Activated CD8-positive, alpha-beta memory T cell treated with anti-CD3 and anti-CD28 coated beads, Interleukin-2, amount 50 U/mL, for 4 hours (primary cell): ENCODE measurements at places on chromosomes 6 and 20.

GRCh38 chr6:36701401-36701991 lies 3.9 kb downstream of the RAB44 start:
- DNase-seq, result no peak

GRCh38 chr20:20606050-20606449 lies 106.4 kb downstream of the RALGAPA2 start:
- DNase-seq, result no peak

- no peak for DNase-seq
Observed at GRCh38 chr6:7974565-7974937, 64.0 kb upstream of the TXNDC5 start.

DNA sequence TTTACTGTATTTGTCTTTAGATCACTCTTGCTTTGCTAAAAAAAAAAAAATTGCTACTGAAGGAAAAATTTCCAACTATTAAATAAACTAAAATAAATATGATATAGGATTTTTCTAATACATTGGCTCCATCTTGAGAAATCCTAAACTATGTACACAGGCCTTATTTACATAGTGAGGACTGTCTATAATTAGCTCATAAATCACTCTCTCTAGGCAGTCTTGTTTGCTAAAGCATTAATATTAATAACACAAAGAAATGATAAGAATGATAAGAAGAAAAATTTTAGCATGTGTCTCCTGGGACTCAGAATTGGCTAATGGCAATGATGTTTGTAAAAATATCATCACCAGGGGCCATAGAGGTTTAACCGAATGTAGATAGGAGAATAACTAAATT lies 13.3 kb upstream of the CRYBG1 start:
- DNase-seq, result no peak

- DNase-seq, result peak; percentile 68
Observed at GRCh38 chr6:13486679-13487121, 700 bp downstream of the GFOD1 start.

DNA sequence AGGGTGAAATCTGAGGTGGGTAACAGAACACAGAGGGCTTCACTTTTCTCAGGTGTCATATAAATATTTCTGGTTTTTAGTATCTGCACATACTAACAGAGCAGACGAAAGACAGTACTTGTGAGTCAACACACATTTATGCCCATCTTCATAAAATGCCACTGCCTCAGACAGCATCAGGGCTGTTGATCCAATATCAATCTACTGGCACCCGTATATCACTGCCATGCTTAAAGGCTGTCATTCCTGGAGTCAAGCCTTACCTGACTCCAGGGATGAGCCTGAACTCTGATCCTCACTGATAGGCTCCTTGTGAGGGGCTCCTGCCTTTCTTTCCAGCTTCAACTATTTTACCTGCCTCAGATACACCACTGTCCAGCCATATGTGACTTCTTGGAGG lies 595.7 kb downstream of the TFAP2B start:
- no peak for DNase-seq

- DNase-seq, result no peak
Observed at GRCh38 chr20:17495826-17496225, 35.4 kb downstream of the BFSP1 start.

- no peak for DNase-seq
Observed at GRCh38 chr6:64429926-64430325, 794.3 kb downstream of the PHF3 start.

GRCh38 chr6:12456343-12456742 lies 166.2 kb downstream of the EDN1 start:
- no peak for DNase-seq

GRCh38 chr20:50491926-50492634 lies 18.1 kb upstream of the PTPN1 start:
- DNase-seq, result no peak

DNA sequence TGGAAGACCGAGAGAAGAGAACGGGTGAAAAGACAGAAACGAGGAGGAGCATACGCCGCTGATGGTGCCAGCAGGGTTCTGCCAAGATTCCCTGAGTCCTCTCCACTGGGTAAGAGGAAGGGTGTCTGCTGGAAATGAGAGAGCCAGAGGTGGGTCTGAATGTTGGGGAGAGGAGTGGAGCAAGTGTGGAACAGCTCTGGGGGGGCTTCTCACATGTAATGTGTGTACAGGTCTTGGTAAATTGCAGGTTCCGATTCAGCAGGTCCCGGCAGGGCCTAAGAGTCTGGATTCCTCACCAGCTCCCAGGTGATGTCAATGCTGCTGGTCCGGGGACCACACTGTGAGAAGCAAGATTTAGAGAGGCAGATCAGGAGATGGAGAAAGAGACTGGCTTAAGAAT lies 1.5 kb upstream of the EBF4 start:
- DNase-seq, result no peak

DNA sequence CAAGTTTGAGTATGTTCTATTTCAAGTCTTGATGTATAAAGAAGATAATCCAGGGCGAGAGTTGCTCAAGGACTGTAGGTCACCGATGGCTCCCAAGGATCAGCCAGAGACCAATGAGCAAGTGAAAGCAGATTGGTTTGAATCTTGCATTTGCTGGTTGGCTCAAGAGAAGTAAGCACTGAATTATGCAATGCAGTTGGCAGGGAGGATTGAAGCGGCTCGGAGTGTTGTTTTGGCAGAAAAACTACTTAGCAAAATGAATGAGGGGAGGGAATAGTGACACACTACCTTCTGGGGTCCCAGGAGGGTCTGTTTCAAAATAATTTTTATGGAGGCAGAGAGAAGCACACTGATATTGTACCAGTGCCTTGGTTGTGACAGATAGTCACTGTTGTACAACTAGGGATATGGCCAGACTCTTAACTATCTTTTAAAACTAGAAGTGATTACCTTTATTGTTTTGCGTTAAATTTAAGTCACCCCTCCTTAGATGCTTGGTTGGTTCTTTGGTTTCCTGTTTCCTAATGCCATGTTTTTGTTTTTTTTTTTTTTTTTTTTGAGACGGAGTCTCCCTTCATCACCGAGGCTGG lies 15.7 kb downstream of the SASH1 start:
- DNase-seq, result no peak

DNA sequence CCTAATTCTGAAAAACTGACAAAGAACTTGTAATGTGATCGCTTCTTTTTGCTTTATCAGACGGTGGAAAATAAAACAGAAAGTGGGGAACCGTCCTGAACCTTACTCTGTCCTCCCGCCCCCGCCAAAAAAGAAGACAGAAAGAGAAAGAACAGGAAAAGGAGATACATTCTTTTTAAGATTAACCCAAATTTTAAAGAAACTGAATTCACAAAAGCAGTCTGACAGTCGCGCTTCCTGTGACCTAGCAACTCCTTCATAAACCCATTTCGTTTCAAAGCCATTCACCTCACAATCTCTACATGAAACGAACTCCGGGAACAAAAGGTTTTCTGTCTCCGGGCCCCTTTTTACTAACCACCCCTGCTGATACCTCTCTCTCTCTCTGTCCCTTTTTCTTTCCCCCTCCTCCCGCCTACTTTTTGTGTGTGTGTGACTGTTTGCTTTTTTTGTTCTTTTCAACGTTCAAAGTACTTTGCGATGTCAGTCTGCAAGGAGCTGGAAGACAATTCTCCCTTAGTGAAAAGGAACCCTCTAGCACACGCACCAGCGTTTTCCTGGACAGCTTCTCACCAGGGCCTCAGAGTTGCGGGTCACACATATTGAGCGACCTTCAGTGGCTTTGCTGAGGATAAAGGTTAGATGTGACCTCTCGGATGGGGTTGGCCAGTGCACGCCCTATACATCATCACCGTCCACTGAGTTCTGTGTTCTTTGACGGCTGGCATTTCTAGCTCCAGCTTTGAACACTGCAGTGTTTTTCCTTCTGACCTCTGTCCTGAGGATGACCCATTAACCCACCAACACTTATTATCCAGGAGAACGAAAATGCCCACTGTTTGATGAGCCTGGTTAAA lies 530 bp upstream of the NEDD9 start:
- DNase-seq, result no peak

GRCh38 chr6:88491266-88491880 lies 325.2 kb upstream of the CNR1 start:
- no peak for DNase-seq

GRCh38 chr6:91941838-91942237 lies 1355.0 kb upstream of the MAP3K7 start:
- no peak for DNase-seq

DNA sequence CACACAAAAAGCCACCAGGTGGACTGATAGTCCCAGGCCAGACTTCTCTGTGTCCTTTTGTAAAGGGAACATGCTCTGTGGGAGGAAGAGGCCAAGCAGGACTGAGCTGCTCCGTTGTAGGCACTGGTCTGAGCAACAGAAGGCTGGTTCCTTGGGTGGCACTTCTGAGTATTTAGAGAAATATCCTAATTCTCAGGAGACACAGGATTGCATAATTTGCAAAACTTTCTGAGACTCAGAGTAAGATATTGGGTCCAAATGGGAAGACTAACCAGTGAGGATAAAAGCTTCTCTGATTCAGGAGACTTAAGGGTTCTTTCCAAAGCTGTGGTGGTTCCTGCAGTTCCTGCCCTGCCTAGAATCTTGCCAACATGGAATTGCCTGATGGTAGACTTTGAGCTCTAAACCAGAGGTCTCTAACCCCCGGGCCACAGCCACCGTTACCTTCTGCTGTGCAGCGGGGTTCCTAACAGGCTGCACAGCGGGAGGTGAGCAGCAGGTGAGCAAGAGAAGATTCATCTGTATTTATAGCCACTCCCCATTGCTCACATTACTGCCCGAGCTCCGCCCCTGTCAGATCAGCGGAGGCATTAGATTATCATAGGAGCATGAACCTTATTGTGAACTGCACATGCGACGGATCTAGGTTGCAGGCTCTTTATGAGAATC lies 107.0 kb downstream of the OLIG3 start:
- DNase-seq, result no peak

DNA sequence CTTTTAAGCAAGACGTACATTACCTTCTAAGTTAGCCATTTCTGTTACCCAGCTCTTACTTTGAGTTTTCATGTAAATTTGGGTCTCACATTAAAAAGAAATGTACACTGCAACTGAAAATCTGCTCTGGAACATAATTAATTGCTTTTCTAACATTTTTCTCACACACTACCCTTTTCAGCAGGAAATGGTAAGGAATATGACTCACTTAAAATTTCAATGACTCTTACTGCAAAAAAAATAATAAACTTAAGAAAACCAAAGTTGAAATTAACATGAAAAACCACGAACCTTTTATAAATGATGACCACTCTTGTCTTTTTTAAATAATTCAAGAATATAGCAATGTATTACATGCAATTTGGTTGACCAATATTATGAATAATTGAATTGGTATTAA lies 1.3 kb downstream of the CGA start:
- DNase-seq, result no peak

DNA sequence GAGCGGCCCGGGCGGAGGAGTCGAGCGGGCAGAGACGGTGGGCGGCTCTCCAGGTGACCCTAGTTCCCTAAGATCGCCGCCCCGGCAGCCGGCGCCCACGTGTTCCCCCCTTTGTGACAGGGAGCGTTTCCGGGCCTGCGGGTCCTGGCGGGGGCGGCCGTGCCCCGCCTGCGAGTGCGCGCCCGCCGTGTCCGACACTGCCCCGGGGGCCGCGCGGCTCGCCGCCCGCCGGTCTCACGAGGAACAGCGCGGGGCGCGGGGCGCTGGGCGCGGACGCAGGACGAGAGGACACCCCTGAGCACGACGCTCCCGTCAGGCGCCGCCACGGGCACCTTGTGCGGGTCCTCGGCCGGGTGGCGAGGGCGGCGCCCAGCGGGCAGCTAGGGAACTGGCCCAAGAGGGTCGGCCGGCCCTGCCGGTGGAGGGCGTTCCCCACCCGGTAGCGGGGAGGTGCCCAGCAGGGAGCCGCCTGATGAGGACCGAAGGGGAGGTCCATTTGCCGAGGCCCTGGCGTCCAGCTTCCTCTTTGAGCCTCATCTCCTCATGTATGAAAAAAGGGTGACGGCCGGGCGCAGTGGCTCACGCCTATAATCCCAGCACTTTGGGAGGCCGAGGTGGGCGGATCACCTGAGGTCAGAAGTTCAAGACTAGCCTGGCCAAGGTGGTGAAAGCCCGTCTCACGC lies at the start of gene VARS1:
TSS of gene VARS1 (minus strand) at position 137 of the 683 bp plus-strand sequence. CDS start 535 bp downstream, outside the sequence.
- DNase-seq, result peak; percentile 83

GRCh38 chr6:103723438-103724322 lies 1136.0 kb downstream of the HACE1 start:
- no peak for DNase-seq

DNA sequence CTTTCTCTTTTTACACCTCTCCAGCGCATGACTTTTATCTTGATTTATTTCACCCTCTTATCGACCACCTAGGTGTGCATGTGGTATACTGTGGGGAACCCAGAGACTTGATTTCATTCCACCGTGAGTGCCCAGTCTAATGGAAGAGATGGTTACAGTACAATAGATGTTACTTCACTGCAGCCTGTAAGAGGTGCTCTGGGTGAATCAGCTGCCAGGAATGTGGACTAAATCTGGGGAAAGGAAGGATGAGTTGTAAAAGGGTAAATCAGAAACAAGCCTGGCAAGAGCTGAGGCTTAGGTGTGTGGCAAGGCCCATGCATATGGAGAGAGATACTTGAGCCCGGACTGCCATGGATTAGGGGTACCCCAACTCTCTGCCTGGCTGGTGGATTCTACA lies 7.4 kb downstream of the STK35 start:
- DNase-seq, result no peak

DNA sequence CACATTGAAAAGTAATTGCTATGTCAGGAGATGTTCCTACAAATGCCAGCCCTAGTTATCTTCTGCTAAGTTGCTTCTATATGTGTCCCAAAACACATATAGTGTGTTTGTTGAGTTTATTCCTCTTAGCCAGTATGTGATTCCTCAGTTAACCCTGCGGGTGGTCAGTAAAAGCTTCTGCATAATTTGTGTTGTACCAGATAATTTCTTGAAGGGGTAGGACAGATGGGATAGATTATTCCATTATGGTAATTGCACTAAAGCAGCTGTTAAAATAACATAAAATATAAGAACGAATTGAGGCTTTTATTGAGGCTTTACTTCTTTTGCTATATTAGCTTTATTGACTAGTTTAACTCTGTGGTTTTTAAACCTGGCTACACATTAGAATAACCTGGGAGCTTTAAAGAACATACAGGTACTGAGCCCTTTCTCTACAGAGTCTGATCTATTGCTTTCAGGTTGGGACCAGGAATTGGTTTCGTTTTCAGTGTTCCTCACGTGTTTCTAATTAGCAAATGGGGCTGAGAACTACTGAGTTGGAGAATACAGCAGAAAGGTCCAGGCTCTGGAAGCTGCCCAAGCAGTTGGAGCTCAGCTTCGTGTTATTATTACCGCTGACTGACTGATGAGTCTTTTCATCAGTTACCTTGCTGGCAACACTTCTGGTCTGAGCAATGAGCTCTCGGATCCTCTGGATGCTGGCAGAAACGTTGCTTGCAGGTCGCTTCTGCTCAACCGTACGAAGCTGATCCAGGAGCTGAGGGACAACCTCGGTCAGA lies 56.9 kb downstream of the FAM229B start:
- no peak for DNase-seq

GRCh38 chr6:53986721-53987521 lies 124.3 kb upstream of the MLIP start:
- DNase-seq, result no peak

GRCh38 chr6:47934023-47934422 lies 152.2 kb downstream of the OPN5 start:
- no peak for DNase-seq

- DNase-seq, result no peak
Observed at GRCh38 chr6:36430351-36430750, 12.3 kb downstream of the PXT1 start.

- no peak for DNase-seq
Observed at GRCh38 chr20:58267389-58268215, 39.1 kb upstream of the ANKRD60 start.
